A549 treated with Hydrocortisone at 1 μM for 4 hours (cell line): ENCODE measurements at places on chromosomes 2 and 18. TPM values are rescaled to one million over a fixed set of nuclear protein-coding genes. Genes with fewer than 3 reads are reported as not detected.

SKOR2 gene
- total RNA-seq: not detected in 5 replicates

ADRA2B gene
- total RNA-seq: 0.06 to 0.17 TPM (median 0.09 TPM) in 5 replicates

KCNJ3 gene
- total RNA-seq: not detected in 5 replicates

PGAP1 gene
- 1.5 to 3.0 TPM (median 2.1 TPM) in 5 replicates for total RNA-seq

SCN7A gene
- not detected in 5 replicates for total RNA-seq

LBX2 gene
- 2.4 to 4.3 TPM (median 3.6 TPM) in 5 replicates for total RNA-seq

ZEB2 gene
- total RNA-seq: 5.0 to 10.8 TPM (median 7.3 TPM) in 5 replicates

GPR55 gene
- total RNA-seq: not detected in 5 replicates

NCKAP1 gene
- 87.8 to 113 TPM (median 105 TPM) in 5 replicates for total RNA-seq

CCDC150 gene
- 3.6 to 6.6 TPM (median 5.3 TPM) in 5 replicates for total RNA-seq

DES gene
- total RNA-seq: 0.23 to 0.93 TPM (median 0.51 TPM) in 5 replicates

PLA2R1 gene
- 1.6 to 2.7 TPM (median 2.4 TPM) in 5 replicates for total RNA-seq

SPEG gene
- total RNA-seq: 6.5 to 10.3 TPM (median 8.3 TPM) in 5 replicates

MALL gene
- total RNA-seq: 136 to 171 TPM (median 143 TPM) in 5 replicates

MYL1 gene
- not detected in 5 replicates for total RNA-seq

EFR3B gene
- total RNA-seq: 8.8 to 13.1 TPM (median 9.5 TPM) in 5 replicates

BUB1 gene
- 35.8 to 49.0 TPM (median 40.2 TPM) in 5 replicates for total RNA-seq

RFX8 gene
- total RNA-seq: not detected in 5 replicates

ANKRD53 gene
- 0.11 to 0.12 TPM in 2 of 5 replicates, not detected in the others for total RNA-seq

HOXD8 gene
- 4.7 to 6.0 TPM (median 5.3 TPM) in 5 replicates for total RNA-seq

SULT1C4 gene
- 0.07 TPM in 1 of 5 replicates, not detected in the others for total RNA-seq

TTR gene
- total RNA-seq: 0.25 to 0.43 TPM (median 0.30 TPM) in 4 of 5 replicates, not detected in the other

NETO1 gene
- not detected in 5 replicates for total RNA-seq

SERPINB12 gene
- not detected in 5 replicates for total RNA-seq

NRBP1 gene
- total RNA-seq: 126 to 136 TPM (median 129 TPM) in 5 replicates

CASP10 gene
- 1.6 to 2.5 TPM (median 2.2 TPM) in 5 replicates for total RNA-seq

COX5B gene
- 206 to 338 TPM (median 315 TPM) in 5 replicates for total RNA-seq

IL36RN gene
- total RNA-seq: 0.14 TPM in 1 of 5 replicates, not detected in the others

AQP12A gene
- not detected in 5 replicates for total RNA-seq
